Heart right ventricle (tissue), 16 donors: ENCODE measurements at places on chromosomes 2 and 18.
A peak's percentile ranks its signal among the peaks of the same experiment; 100 is the strongest.

DNA sequence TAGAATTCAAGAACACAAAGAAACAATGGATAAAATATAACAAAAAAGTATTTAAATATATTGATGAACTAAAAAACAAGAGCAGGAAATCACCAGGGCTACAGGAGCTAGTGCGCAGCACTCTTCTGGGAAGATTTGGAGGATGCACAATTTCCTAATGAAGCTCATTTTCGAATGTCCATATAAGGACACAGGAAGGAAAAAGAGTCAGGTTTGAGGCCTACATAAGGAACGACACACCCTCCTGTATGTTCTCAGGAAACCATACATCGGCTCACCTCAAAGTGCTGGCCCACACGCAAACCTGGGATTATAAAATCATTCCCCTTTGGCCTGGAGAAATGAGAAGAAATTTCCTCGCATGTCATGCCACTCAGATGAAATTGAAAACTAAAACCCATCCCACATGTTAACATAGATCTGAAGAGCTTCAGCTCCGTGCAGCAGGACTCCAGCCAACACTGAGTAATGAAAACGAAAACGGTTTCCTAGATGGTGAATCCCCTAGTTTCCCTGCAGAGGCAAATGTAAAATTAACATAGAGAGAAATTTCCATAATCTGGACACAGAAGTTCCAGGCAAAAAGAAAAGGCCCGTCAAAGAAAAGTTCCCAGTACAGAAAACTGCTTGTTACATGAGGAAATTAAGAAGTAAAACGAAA, 825.8 kb downstream of the SOCS6 start:
- DNase-seq, result no peak
- H3K27me3 ChIP-seq, result no peaks in the 10 kb centered on the region
- no peaks in the 10 kb centered on the region for H3K4me1 ChIP-seq
- no peak overlapping the region for H3K27ac ChIP-seq

GRCh38 chr2:233936089-233936488, 18.9 kb downstream of the TRPM8 start:
- DNase-seq, result no peak
- H3K36me3 ChIP-seq, result no peaks in the 10 kb centered on the region
- no peak overlapping the region for H3K4me3 ChIP-seq
- no peaks in the 10 kb centered on the region for H3K4me1 ChIP-seq
- H3K27me3 ChIP-seq, result peaks cover 51% of the 10 kb centered on the region

DNA sequence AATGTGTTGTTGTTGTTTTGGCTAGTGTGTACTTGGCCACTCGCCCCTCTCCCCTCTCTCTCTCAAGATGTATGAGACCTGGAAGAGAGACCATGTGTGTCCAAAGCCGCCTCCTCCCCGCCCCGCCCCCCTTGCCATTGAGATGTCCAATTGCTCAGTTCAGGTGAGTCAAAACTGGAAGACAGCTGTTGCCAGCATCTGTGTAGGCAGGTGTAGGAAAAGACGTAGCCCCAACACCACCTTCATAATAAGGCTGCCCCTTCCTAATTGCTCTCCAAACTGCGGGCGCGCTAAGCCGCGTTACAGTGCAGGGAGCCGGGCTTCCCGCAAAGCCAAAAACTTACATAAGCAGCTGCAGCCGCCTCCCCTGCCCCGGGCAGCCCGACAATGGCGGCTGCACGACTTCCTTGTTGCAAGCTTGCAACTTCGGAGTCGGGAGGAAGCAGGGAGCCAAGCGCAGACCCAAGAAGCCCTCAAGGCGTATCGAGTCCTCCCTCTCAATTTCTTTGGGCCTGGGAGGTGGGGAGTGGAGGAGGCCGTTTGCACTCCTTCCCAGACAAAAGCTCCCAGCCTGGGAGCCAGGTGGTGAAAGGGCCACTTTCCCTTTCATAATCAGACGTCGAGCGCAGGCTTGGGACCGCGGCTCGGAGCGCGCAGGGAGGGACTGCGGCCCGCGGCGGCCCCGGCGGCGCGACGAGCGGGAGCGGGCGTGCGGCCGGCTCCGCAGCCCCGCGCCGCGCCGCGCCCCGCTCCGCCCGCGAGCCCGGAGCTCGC, 882 bp downstream of the ZBTB14 start:
- H3K4me1 ChIP-seq, result peaks cover 19% of the 10 kb centered on the region
- no peaks in the 10 kb centered on the region for H3K27me3 ChIP-seq
- peak; percentile 61 for DNase-seq
- peak overlapping the region; percentile 97 for H3K4me3 ChIP-seq

- no peaks in the 10 kb centered on the region for H3K36me3 ChIP-seq
- no peak for DNase-seq
- peaks cover 14% of the 10 kb centered on the region for H3K27me3 ChIP-seq
- no peaks in the 10 kb centered on the region for H3K4me1 ChIP-seq
- H3K4me3 ChIP-seq, result no peak overlapping the region
- no peak overlapping the region for H3K27ac ChIP-seq
Measured at GRCh38 chr2:177072090-177072489, 140.5 kb upstream of the HNRNPA3 start.

DNA sequence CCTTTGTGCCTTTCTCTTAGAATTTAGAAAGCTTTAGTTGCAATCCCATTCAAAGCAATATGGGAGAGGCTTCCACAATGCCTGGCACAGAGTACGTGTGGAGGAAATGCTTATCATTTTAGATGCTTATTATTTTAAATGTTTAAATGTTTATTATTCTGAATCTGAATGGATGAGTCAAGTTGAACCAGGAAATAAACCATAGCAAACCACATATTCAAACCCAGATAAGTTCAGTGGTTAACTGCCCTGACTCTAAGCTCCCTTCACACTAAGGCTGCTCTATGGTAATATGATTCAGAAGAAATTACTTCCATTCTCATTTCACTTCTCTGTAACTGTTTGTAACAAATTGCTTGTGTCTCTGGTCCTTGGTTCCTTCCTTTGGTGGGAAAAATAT, 5.2 kb upstream of the PPP4R1 start:
- no peak overlapping the region for H3K4me3 ChIP-seq
- no peak overlapping the region for H3K27ac ChIP-seq
- DNase-seq, result no peak
- H3K4me1 ChIP-seq, result peaks cover 16% of the 10 kb centered on the region

- H3K27me3 ChIP-seq, result no peaks in the 10 kb centered on the region
- H3K4me1 ChIP-seq, result no peaks in the 10 kb centered on the region
- no peak overlapping the region for H3K4me3 ChIP-seq
- DNase-seq, result no peak
- H3K36me3 ChIP-seq, result no peaks in the 10 kb centered on the region
- H3K27ac ChIP-seq, result no peak overlapping the region
Measured at GRCh38 chr2:183564726-183565125, 440.5 kb downstream of the NUP35 start.
